ENCODE measurements at places on chromosomes 12 and 14. TPM values are rescaled to one million over a fixed set of nuclear protein-coding genes. Genes with fewer than 3 reads are reported as not detected.

Gene KRT83
- total RNA-seq: not detected

Gene SPIC
- not detected for total RNA-seq

Gene SERPINA9
- not detected for total RNA-seq

Gene ANG
- 11.5 TPM for total RNA-seq

Gene SLC25A21
- 1.00 TPM for total RNA-seq

Gene CHGA
- total RNA-seq: 0.29 TPM

Gene CATSPERB
- total RNA-seq: 2.4 TPM

All from posterior vena cava (tissue), 2 donors.